Activated CD4-positive, CD25-positive, alpha-beta regulatory T cell treated with anti-CD3 and anti-CD28 coated beads, Interleukin-2, amount 50 U/mL, for 16 hours (primary cell): ENCODE measurements at places on chromosomes 4 and X.

GRCh38 chr4:152045807-152046571, 285.2 kb upstream of the GATB start:
- DNase-seq = no peak

GRCh38 chrX:150897421-150898320, 797 bp downstream of the CD99L2 start:
- no peak for DNase-seq

DNA sequence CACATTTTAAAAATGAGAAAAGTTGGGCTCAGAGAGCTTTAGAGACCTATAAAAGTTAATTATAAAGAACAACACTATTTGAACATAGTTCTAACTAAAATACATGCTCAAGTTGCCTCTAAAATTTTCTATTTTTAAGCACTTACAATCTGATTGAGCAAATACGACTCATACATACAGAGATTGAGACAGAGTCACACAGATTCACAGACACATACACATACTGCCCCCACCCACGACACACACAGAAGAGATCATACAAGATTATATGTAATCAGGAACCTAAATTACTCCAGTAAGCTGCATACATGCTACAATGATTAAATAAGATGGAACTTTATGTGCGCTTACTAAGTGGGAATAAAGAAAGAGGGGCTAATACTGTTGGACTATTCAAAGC, 2.7 kb upstream of the ASB5 start:
- no peak for DNase-seq

- DNase-seq = no peak
These were observed 953.4 kb upstream of the NDST4 start for GRCh38 chr4:116066711-116067245.

DNA sequence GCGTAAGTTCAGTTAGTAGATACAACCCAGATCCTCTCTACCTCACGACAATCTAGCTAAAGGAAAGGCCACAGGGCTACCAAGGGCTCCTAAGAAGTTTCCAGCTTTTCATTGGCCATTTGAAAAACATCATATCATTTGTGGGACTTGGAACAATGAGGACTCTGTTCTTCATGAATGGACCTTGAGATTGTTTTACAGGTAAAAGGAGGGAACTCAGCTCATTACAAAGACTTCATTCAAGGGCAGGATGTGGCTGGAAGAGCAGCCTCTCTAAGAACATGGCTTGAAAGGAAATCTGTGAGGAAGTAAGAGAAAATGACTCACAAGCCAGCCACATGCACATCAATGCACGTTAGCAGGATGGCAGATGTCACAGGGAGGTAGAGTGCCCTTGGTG, 105.9 kb upstream of the SLC7A11 start:
- DNase-seq = no peak

GRCh38 chrX:67648361-67648760, 104.5 kb downstream of the AR start:
- DNase-seq = no peak

DNA sequence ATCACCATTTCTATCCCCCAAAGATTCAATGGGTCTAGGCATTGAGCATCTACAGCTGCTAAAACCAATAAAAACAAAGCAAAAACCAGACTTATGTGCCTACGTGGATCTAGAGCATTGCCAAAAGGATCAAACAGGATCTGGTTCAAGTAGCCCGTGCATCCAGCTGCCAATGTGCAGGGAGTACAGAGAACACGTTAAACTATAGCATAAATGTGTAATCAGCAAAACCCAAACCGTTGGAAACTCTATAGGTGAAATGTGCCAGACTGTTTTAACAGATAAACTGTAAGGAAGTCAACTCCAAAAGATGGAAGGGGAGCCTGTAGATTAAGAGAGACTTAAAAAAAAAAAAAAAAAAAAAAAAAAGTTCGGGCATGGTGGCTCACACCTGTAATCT, 58.5 kb downstream of the APOO start:
- no peak for DNase-seq

DNA sequence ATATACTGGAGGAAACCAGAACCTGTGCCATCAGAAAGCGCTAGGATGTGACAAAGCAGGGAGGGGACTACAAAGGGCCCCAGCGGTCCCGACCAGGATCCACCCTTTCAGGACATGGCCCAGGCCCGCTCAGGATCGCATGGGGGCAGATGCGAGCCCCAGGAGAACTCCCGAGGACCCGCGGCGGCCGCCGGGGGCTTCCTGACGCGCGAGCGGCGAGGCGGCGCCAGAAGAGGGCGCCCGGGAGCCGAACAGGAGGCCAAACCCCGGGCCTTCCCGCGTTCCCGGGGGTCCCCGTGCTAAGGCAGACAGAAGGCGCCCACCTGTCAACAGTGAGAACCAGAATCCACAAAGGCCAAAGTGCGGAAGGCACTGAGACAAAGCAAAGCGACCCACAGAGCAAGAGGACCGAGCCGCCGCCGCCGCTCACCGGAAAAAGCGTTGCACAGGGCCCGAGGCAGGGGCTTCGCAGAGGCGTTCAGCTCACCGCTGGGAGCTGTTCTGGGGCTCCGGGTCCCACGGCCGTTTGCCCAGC, 7.3 kb upstream of the OPN1LW start:
- peak; percentile 31 for DNase-seq

DNA sequence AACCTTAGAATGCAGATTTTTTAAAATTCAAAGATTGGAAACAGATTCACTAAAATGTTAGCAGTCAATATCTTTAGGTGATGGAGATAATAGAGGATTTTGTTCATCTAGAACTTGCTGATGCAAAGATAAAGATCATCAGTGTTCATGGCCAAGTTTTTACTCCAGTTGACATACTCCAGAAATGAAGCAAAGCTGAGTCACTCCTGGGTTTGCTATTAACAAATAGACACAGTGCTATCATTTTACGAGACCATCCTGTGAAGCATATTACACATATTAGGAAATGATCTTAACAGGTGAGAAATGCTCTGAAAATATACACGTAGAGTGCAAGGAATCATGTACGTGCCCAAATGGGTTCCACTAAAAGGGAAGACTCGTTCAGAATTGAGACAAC, 170.6 kb upstream of the FAM9B start:
- no peak for DNase-seq

DNA sequence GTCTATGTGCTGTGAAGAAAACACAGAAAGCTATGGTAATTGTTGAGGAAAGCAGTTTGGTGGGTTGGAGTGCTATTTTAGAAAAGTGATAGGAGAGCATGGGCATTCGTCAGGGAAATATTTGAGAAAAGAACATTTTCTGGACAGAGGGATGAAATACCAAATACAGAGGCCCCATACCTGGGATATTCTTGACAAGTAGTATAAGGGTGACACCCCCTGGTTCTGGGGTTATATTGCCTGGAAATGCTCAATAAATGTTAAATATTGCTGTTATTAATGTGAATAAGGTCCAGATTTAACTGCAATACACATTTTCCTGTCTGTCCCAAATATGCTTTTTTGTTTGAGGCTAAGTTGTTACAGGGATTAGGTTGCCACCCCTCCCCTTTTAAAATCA, 42.9 kb downstream of the WWC2 start:
- DNase-seq = no peak
